GM12878 (cell line): ENCODE measurements at places on chromosomes 5 and 9. TPM values are rescaled to one million over a fixed set of nuclear protein-coding genes. Genes with fewer than 3 reads are reported as not detected.

- H3K27me3 ChIP-seq: no peaks in the 10 kb centered on the region
- H3K36me3 ChIP-seq: no peaks in the 10 kb centered on the region
- no peak overlapping the region for H3K4me3 ChIP-seq
- H3K27ac ChIP-seq: no peak overlapping the region
- H3K4me1 ChIP-seq: no peaks in the 10 kb centered on the region
Measured at GRCh38 chr5:20832204-20833080, 844.4 kb upstream of the CDH18 start.

DNA sequence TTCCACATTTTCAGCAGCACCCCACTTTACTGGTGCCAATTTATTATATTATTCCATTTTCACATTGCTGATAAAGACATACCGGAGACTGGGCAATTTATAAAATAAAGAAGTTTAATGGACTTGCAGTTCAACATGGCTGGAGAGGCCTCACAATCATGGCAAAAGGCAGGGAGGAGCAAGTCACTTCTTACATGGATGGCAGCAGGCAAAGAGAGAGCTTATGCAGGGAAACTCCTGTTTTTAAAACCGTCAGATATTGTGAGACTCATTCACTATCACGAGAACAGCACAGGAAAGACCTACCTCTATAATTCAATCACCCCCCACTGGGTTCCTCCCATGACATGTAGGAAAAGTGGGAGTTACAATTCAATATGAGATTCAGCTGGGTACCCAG, 641.8 kb upstream of the MEF2C start:
- H3K4me1 ChIP-seq: no peaks in the 10 kb centered on the region
- H3K27ac ChIP-seq: no peak overlapping the region
- DNase-seq: no peak

GRCh38 chr5:98606961-98607360, 166.5 kb upstream of the RGMB start:
- no peaks in the 10 kb centered on the region for H3K36me3 ChIP-seq
- no peak overlapping the region for H3K4me3 ChIP-seq
- H3K27ac ChIP-seq: no peak overlapping the region
- H3K27me3 ChIP-seq: no peaks in the 10 kb centered on the region

DNA sequence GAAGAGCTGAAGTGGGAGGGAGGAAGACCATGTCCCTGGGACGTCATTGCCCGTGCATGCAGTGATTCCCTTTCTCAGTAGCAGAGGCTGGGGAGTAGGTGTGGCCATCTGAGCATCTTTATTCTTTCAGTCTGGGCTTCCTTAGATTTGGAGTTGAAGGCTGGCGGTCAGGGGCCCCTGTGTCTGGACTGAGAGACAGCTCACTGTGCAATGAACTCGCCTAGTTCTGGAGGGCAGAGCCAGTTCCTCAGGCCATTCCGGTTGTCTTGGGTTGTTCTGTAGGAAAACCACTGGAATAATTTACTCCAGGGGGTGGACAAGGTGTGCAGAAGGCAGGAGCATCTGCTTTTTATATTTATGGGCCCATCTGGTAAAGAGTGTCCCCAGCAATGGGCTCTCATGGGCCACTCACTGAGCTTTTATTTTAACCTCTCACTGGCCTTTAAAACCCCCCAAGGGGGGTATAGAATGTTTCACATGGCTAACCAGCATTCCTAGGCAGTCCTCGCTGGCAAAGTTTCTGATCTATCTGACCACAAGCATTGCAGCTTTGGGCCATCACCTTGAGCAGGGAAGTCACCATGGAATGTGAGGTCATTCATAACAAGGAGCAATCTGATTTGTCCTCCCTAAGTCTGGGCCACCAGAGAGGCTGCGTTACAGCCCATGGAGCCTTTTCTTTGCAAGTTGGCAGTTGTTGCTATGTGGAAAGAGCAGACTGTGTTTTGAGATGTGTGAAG, 9.2 kb downstream of the STC2 start:
- DNase-seq: no peak
- no peak overlapping the region for H3K27ac ChIP-seq
- H3K4me1 ChIP-seq: no peaks in the 10 kb centered on the region

DNA sequence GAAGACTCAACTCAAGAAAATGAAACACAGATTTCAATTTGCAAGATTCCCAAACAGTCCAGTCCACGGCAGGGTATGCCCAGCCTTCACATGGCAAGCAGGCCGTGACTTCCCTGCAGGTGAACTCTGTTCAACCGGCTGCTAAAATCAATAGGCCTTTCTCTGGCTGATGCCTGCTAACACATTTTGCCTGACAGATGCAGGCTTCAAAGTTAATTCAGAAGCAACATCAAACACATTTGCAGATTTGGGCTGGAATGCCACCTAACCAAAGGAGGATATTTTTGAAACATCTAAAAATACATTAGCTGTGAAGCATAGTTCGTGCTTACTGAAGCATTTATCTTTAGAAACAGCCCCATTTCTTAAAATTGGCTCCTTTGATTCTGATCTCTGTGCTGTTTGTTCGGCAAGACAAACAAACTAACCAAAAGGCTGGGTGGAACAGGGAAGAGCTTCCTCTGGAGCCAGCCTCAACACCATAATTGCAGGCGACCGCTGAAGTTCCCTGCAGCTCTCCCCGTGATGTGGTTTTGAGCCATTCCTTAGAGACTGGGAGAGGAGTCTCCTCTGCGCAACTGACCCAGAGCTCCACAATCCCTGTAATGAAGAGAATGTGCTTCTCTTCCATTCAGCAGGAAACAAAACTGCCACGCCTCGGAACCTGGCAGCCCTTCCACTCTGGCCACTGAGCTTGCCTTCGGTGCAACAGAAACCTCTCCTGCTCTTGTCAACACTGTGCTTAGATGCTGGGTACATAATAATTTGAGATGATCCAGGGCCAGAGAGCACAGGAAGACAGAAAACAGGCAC, 126.5 kb downstream of the MYO10 start:
- no peak for DNase-seq
- H3K27ac ChIP-seq: no peak overlapping the region
- H3K4me1 ChIP-seq: no peaks in the 10 kb centered on the region
- no peaks in the 10 kb centered on the region for H3K27me3 ChIP-seq

- no peak overlapping the region for H3K27ac ChIP-seq
- no peaks in the 10 kb centered on the region for H3K36me3 ChIP-seq
- no peaks in the 10 kb centered on the region for H3K4me1 ChIP-seq
- no peaks in the 10 kb centered on the region for H3K27me3 ChIP-seq
- DNase-seq: no peak
Measured at GRCh38 chr5:174397206-174397605, 327.2 kb upstream of the MSX2 start.

DNA sequence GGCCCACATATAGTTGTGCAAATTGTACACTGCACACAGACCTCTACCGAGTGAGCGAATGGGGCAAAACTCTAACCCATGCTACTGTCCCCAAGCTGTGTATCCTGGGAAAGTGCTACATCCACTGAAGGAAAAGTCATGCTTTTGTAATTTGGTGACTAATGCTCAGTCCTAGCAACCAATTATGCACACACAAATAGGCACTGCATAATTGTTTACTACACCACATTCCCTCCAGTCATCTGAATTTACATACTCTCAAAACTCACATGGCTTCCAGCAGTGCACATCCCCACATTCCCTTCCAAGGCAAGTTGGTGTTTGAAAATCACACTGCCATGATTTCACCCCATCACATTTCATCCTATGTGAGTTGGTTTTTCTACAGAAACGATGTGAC, 125.9 kb upstream of the OSMR start:
- H3K27me3 ChIP-seq: no peaks in the 10 kb centered on the region
- no peak for DNase-seq
- H3K36me3 ChIP-seq: no peaks in the 10 kb centered on the region
- no peak overlapping the region for H3K27ac ChIP-seq

DNA sequence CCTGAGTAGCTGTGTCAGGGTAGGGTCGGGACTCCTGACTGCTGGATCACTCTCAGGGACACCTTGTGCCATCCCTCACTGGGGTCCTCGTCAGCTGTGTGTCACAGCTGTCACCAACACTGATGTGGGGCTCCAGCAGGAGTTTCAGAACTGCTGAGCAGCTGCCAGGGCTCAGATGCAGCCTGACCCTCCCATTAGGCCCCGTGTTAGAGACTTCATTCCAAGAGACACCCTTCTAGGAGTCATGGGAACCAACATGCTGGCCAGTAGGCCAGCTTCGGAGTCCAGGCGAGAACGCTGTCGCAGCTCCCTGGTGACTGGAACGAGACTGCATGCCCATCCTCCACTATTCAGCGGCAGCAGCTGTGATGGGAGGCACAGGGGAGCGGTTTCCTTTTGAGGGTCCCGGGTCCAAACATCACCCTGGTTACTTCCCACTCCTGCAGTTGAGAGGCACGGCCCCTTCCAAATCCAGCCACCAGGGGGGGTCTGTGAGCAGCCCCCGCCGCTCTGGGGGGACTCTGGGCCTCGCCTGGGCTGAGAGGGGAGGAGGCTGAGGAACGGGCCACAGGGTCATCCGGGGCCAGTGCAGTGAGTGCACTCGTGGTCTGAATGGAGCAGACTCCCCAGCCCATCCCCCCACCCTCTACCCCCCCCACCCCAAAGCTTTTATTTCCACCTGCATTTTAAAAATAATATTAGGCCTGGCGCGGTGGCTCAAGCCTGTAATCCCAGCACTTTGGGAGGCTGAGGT, 12.6 kb upstream of the TCF7 start:
- DNase-seq: peak; percentile 43
- H3K27me3 ChIP-seq: no peaks in the 10 kb centered on the region
- H3K4me1 ChIP-seq: peaks cover 70% of the 10 kb centered on the region
- peak overlapping the region; percentile 95 for H3K27ac ChIP-seq
- H3K36me3 ChIP-seq: no peaks in the 10 kb centered on the region

GRCh38 chr5:19855031-19855430, 133.0 kb downstream of the CDH18 start:
- no peaks in the 10 kb centered on the region for H3K4me1 ChIP-seq
- no peak overlapping the region for H3K27ac ChIP-seq
- H3K36me3 ChIP-seq: no peaks in the 10 kb centered on the region

GRCh38 chr5:10662661-10663488, 98.2 kb downstream of the DAP start:
- DNase-seq: no peak
- no peak overlapping the region for H3K27ac ChIP-seq
- no peak overlapping the region for H3K4me3 ChIP-seq
- no peaks in the 10 kb centered on the region for H3K4me1 ChIP-seq

- H3K4me3 ChIP-seq: no peak overlapping the region
- no peaks in the 10 kb centered on the region for H3K27me3 ChIP-seq
- DNase-seq: no peak
- peak overlapping the region; percentile 64; the same call in 1 of the 2 replicates for H3K27ac ChIP-seq
- H3K4me1 ChIP-seq: peaks cover 83% of the 10 kb centered on the region
Measured at GRCh38 chr5:119393746-119394145, 37.9 kb downstream of the TNFAIP8 start.

DNA sequence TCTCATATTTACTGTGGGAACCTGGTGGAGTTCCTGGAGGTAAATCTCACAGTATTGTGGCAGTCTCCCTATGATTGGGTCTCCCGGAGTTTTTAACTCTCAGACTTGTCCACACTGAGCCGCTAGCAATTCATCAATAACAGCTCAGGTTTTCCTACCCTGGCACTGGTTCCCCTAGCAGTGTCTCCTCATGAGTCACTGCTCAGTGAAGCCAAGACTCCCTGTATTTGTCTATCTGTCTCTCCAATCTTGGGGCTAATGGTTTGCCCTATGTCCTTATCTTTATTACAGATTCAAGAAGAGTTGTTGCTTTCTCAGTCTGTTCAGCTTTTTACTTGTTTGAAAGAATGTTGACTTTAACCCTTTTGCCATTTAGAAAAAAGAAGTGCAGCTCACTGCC, 176.7 kb upstream of the FGF10 start:
- H3K4me1 ChIP-seq: no peaks in the 10 kb centered on the region
- no peak overlapping the region for H3K27ac ChIP-seq
- no peak overlapping the region for H3K4me3 ChIP-seq
- DNase-seq: no peak
- no peaks in the 10 kb centered on the region for H3K36me3 ChIP-seq
- H3K27me3 ChIP-seq: no peaks in the 10 kb centered on the region

DNA sequence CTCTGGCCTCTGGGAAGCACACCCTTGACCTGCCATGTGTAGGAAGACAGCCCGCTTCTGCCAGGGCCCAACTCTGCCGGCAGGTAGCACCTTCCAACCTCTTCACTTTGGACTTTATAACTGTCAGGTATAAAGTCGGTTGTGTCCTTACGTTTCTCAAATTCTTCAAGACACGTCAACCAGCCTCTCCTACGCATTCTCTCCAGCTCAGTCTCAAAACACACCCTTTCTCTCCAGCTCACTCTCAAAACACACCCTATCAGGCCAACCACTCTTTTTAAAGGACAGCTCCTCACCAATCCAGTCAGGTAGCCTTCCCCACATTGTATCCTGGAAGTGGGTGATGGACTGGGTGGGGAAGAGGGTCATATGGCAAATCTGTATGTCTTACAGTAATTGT, 13.5 kb downstream of the FXN start:
- no peak overlapping the region for H3K4me3 ChIP-seq
- H3K36me3 ChIP-seq: no peaks in the 10 kb centered on the region; the same call in none of the 2 replicates
- H3K27me3 ChIP-seq: no peaks in the 10 kb centered on the region
- peaks cover 3% of the 10 kb centered on the region; the same call in 1 of the 2 replicates for H3K4me1 ChIP-seq
- DNase-seq: no peak
- no peak overlapping the region for H3K27ac ChIP-seq

NDOR1 gene
- total RNA-seq: 28.2 and 32.9 TPM in 2 replicates

KIF27 gene
- total RNA-seq: 1.4 and 2.2 TPM in 2 replicates
